ENCODE measurements at places on chromosomes 16 and 17. TPM values are rescaled to one million over a fixed set of nuclear protein-coding genes. Genes with fewer than 3 reads are reported as not detected.

The HCRT gene
- total RNA-seq, result not detected

GRCh38 chr17:59853168-59853918 is 39.4 kb downstream of the TUBD1 start:
- DNase-seq, result peak; percentile 65

The SP2 gene
- 4.3 TPM for total RNA-seq

GRCh38 chr16:23896832-23897821 is 61.3 kb downstream of the PRKCB start:
- no peak for DNase-seq

- DNase-seq, result no peak
Measured at GRCh38 chr17:17727111-17727659, 45.9 kb downstream of the RAI1 start.

- peak; percentile 64 for DNase-seq
Measured at GRCh38 chr17:21674242-21674731, 18.0 kb upstream of the KCNJ18 start.

The KRT20 gene
- not detected for total RNA-seq

DNA sequence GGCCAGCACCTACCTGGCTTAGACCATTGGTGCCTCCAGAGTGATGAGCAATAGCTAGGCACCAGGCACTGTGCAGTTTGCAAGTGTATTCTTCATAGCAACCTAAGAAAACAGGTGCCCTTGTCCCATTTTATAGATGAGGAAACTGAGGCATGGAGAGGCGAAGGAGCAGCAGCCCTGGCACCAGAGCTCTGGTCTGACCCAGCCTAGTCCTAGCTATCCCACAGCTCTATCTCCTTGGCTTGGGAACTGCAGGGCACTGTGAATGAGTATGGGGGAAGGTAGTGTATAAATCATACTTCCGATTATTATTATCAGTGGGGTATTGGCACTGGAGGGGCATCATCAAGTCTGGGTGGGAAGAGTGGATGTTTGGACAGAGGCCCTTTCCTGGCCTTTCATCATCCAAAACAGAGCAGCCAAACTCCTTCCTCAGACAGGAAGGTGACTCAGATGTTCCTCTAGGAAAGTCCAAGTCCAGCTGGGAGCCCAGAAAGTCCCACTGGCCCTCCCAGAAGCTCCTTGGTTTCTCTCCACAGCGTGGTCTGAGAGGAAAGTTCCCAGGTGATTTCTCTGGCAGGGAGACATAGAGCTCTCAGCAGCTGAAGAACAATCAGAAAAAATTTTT is 32.0 kb upstream of the PLLP start:
- DNase-seq, result peak; percentile 85

The CRISPLD2 gene
- total RNA-seq, result 334 TPM

GRCh38 chr17:1573932-1574696 is 11.5 kb upstream of the PITPNA start:
- peak; percentile 94 for DNase-seq

DNA sequence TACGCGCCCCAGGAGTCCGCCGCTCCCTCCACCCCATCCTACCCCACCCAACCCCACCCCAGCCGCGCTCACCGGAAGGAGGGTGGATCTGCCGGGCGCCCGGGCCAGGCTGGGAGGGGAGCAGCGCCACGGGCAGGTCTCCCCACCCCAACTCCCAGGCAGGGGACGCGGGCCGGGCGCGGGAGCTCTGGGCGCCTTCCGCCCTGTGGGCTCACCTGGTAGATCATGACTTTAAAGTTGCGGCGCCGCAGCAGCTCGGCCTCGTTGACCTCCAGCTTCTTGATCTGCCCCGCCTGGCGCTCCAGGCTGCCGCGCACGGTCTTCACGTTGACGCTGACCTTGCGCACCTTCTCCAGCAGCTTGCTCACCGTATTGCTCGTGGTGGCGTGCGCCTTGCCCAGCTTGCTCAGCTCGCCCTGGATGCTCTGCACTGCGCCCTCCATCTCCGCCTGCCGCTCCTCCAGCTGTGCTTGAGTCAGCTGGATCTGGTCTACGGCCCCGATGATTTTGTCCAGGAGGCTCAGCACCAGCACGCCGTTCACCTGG is 571 bp downstream of the CAVIN1 start:
- DNase-seq, result peak; percentile 77

The HSPB9 gene
- total RNA-seq, result 0.83 TPM

- peak; percentile 48 for DNase-seq
Measured at GRCh38 chr16:21560462-21560861, 38.9 kb upstream of the METTL9 start.

The UMOD gene
- total RNA-seq, result not detected
